ENCODE measurements at places on chromosomes 6 and 20. TPM values are rescaled to one million over a fixed set of nuclear protein-coding genes. Genes with fewer than 3 reads are reported as not detected.
A peak's percentile ranks its signal among the peaks of the same experiment; 100 is the strongest.

- H3K4me1 ChIP-seq = peaks cover 5% of the 10 kb centered on the region
- no peak overlapping the region for H3K4me3 ChIP-seq
- no peak overlapping the region for H3K27ac ChIP-seq
- H3K27me3 ChIP-seq = peaks cover 29% of the 10 kb centered on the region
Measured at GRCh38 chr6:39929733-39930461, 4.4 kb downstream of the MOCS1 start.

GRCh38 chr6:39295611-39296011, 18.6 kb downstream of the KCNK17 start:
- H3K4me3 ChIP-seq = no peak overlapping the region
- no peak for DNase-seq
- H3K27ac ChIP-seq = no peak overlapping the region
- peaks cover 20% of the 10 kb centered on the region for H3K27me3 ChIP-seq
- no peaks in the 10 kb centered on the region for H3K36me3 ChIP-seq

SOX4 gene
- total RNA-seq = 3.5 TPM

DNA sequence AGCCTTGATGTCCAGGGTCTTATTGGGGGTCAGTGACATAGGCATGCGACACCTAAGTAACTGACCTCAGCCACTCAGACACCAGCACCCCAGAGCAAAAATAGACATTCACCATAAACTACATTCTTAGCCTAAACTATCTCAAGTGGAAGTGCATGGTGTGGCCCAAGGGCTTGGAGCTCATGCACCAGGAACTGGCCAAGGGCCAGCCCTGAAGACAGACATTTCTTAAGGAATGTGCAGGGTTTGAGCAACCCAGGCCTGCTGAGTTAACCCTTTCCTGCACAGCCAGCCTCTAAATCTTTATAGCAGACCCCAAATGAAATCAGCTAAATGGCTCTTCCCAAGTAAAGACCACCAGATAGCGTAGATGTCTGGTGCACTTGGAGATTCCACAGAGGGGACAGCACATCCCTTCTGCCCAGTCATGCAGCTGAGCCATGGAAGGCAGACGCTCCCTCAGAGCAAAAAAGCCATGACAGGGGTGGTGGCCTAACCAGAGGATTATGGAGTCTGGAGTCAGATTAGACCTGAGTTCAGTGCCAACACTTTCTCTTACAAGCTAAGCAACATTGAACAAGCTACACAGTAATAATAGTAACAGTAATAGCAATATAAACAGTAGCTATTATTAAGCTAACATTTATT, 222.6 kb downstream of the ZMYND8 start:
- no peaks in the 10 kb centered on the region for H3K36me3 ChIP-seq
- no peaks in the 10 kb centered on the region for H3K4me1 ChIP-seq
- H3K27ac ChIP-seq = no peak overlapping the region

CTAGE9 gene
- not detected for total RNA-seq

DNA sequence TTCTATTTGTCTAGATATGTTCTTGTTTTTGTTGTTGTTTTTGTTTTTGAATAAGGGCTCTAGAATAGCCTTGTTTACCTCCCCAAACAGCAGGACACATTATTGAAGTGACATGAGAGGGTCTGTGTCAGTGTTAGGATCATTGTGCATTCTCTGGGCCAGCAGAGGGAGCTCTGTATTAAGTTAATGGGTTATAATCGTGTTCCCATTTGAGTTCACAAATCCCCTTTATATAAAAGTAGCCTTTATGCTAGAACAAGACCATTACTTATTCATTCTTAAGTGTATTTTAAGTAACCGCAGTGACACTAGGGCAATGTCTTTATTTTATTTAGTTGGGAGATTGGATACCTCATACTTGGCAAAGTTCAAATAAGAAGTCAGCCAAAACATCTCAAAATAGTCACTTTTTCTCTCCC, 44.8 kb downstream of the STK4 start:
- peak overlapping the region; percentile 33 for H3K27ac ChIP-seq
- peaks cover 19% of the 10 kb centered on the region for H3K4me1 ChIP-seq
- H3K36me3 ChIP-seq = peaks cover 76% of the 10 kb centered on the region
- DNase-seq = no peak

LY6G6C gene
- not detected for total RNA-seq

PRSS16 gene
- 0.73 TPM for total RNA-seq

GRCh38 chr6:44943541-44943940, 384.6 kb upstream of the RUNX2 start:
- no peak for DNase-seq
- H3K36me3 ChIP-seq = peaks cover 39% of the 10 kb centered on the region
- no peaks in the 10 kb centered on the region for H3K4me1 ChIP-seq
- H3K4me3 ChIP-seq = no peak overlapping the region

GRCh38 chr6:24874776-24875533, 60.8 kb downstream of the RIPOR2 start:
- no peak for DNase-seq
- peaks cover 42% of the 10 kb centered on the region for H3K4me1 ChIP-seq
- H3K36me3 ChIP-seq = peaks cover 92% of the 10 kb centered on the region
- H3K27ac ChIP-seq = peak overlapping the region; percentile 77
- no peak overlapping the region for H3K4me3 ChIP-seq
- no peaks in the 10 kb centered on the region for H3K27me3 ChIP-seq

DXO gene
- total RNA-seq = 23.7 TPM

IL17F gene
- total RNA-seq = not detected

EYS gene
- total RNA-seq = not detected

- H3K27me3 ChIP-seq = no peaks in the 10 kb centered on the region
- DNase-seq = no peak
- peaks cover 27% of the 10 kb centered on the region for H3K4me1 ChIP-seq
- H3K27ac ChIP-seq = peak overlapping the region; percentile 97
Measured at GRCh38 chr20:50193199-50193835, 2.7 kb downstream of the CEBPB start.

DNA sequence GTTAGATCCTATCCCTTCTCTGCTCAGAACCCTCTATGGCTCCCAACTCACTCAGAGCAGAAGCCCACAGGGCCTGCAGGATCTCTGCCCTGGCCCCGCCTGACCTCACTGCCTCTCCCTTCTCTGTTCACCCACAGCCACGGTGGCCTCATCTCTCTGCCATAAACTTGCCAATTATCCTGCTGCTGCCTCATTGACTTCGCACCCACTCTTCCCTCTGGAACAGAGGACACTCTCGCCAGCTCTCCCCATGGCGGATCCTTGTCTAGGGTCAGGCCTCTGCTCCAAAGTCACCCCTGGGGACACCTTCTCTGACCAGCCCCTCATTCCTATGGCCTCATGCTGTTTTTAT, 86.4 kb downstream of the CEBPB start:
- DNase-seq = no peak
- no peaks in the 10 kb centered on the region for H3K36me3 ChIP-seq
- H3K27me3 ChIP-seq = peaks cover 30% of the 10 kb centered on the region
- H3K4me1 ChIP-seq = no peaks in the 10 kb centered on the region
- H3K4me3 ChIP-seq = no peak overlapping the region
- no peak overlapping the region for H3K27ac ChIP-seq

- DNase-seq = no peak
- no peak overlapping the region for H3K4me3 ChIP-seq
- H3K27ac ChIP-seq = no peak overlapping the region
- no peaks in the 10 kb centered on the region for H3K27me3 ChIP-seq
- no peaks in the 10 kb centered on the region for H3K4me1 ChIP-seq
Measured at GRCh38 chr6:22726966-22727365, 157.6 kb downstream of the HDGFL1 start.

- no peaks in the 10 kb centered on the region for H3K36me3 ChIP-seq
- no peak overlapping the region for H3K4me3 ChIP-seq
- DNase-seq = no peak
- peaks cover 9% of the 10 kb centered on the region for H3K4me1 ChIP-seq
- H3K27me3 ChIP-seq = peaks cover 14% of the 10 kb centered on the region
Measured at GRCh38 chr20:37538003-37538402, 10.3 kb upstream of the BLCAP start.

EYA2 gene
- 0.71 TPM for total RNA-seq

DNA sequence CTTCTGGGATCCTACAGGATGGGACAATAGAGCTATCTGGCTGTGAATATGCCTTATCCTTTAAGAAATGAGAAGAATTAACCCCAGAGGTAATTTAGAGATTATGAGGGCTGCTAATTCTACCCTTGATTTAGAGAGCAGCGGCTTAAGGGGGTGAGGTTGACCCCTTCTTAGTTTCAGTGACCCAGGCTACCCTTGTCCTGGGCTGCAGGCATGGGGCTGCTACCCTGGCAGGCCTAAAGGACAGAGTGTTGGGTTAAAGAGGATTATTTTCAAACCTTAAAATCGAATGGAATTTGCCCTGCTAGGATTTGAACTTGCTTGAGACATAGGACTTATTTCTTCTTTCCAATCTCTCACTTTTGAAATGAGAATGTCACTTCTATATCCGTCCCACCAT, 1343.4 kb downstream of the HACE1 start:
- DNase-seq = no peak
- H3K27me3 ChIP-seq = no peaks in the 10 kb centered on the region
- no peak overlapping the region for H3K27ac ChIP-seq
- no peak overlapping the region for H3K4me3 ChIP-seq

DNA sequence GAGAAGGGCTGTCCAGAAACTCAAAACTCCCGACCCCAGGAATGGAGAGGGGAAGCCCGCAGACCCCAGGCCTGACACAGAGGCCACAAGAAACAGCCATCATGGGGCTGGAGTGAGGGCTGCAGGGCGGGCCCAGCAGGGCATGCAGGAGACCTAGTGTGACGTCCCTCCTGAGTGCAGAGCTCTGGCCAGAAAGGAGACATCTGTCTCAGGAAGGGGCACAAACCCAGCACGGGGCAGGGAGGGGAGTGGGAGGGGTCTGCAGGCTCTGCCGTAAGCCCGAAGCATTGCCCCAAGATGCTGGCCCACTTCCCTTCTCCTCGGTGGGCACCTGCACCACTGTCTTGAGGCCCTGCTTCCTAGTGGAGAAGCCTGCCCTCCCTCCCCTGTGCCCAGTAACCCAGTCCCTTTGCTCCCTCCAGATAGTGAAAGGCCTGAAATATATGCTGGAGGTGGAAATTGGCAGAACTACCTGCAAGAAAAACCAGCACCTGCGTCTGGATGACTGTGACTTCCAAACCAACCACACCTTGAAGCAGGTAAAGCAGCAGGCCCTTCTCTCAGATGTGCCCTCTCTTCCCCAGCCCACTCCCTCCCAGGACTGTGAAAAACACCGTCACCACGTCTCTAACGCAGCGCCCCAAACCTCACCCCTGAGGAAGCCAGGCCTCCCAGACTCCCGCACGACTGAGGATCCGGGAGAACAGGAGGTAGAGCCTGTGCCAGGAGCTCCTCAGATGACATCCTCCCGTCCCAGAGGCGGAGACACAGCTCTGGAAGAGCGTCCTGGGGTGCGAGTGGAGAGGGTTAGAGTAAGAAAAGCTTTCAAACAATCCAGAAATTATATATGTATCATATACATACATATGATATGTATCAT, 9.7 kb downstream of the CST7 start:
- peaks cover 18% of the 10 kb centered on the region for H3K4me1 ChIP-seq
- H3K27ac ChIP-seq = no peak overlapping the region
- no peaks in the 10 kb centered on the region for H3K27me3 ChIP-seq
- H3K4me3 ChIP-seq = no peak overlapping the region
- H3K36me3 ChIP-seq = peaks cover 46% of the 10 kb centered on the region

- H3K27me3 ChIP-seq = peaks cover 9% of the 10 kb centered on the region
- DNase-seq = no peak
- H3K4me1 ChIP-seq = peaks cover 6% of the 10 kb centered on the region
- no peak overlapping the region for H3K27ac ChIP-seq
- H3K36me3 ChIP-seq = no peaks in the 10 kb centered on the region
- no peak overlapping the region for H3K4me3 ChIP-seq
Measured at GRCh38 chr20:52985687-52986086, 13.5 kb downstream of the TSHZ2 start.

- H3K27ac ChIP-seq = no peak overlapping the region
- no peaks in the 10 kb centered on the region for H3K36me3 ChIP-seq
- peaks cover 39% of the 10 kb centered on the region for H3K27me3 ChIP-seq
- H3K4me3 ChIP-seq = no peak overlapping the region
- no peaks in the 10 kb centered on the region for H3K4me1 ChIP-seq
Measured at GRCh38 chr6:20284672-20285071, 72.4 kb upstream of the MBOAT1 start.

ENPP1 gene
- 0.27 TPM for total RNA-seq

All from activated B cell treated with CpG ODN at 0.5 μM for 24 hours (primary cell).